ENCODE measurements at places on chromosomes 16 and 17.

DNA sequence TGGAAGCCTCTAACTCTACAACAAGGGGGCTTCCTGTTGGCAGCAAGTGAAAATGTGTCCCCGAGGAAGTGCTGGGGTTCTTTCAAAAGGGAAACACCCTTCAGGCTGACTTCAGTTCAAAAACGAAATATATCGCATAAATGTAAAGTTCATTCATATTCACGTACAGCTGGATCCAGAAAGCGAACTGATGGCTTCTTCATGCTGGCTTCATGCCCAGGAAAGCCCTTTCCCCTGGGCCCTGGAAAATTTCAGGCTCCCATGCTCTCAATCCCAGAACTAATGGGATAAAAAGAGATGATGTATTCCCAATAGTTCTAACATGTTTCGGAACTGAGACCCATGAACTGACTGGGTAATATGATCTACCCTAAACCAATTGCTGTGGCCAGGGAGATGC lies 104.7 kb upstream of the CDH13 start:
- no peak for DNase-seq

DNA sequence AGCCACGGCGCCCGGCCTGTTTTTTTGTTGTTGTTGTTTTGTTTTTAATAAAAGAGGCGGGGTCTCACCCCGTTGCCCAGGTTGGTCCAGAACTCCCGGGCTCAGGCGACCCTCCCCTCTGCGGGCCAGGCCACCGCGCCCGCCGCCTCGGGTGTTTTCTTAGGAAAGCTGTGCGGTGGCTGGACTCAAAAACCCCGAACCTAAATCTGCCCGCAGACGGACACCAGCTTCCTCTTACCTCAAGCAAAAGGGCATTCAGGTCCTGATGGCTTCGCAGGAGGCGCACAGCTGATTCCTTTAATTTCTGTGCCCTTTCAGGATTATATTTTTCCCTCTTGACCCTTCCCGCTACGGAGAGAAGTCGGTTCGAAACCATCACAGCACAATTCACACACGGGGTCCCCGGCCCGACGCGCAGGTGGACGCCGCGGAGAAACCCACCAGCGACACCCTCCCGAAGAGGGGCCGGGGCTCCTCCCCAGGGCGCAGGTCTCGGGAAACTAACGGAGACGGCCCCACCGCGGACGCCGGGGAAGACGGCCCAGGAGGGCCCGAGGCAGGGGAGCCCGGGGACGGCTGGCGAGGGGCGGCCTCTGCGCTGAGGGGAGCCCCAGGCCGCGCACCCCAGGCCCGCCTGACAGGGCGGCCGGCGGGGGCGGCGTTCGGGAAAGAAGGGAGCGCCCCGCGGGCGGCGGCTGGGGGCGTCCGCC lies 653 bp downstream of the FANCA start:
- DNase-seq, result no peak

DNA sequence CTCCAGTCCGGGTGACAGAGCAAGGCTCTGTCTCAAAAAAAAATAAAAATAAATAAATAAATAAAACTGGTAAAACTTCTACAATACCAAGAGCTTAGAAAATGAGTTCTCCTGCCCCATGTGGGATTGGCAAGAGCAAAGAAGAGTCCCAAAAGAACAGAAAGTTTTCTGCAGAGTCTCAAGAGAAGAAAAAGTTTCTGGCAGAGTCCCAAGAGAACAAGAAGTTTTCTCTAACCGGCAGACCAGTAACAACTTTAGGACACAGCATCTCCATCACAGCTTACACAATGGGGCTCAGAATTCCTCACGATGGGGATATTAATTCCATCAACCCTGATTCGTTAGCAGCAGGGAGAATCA lies 1.1 kb downstream of the SLC39A11 start:
- DNase-seq, result no peak

DNA sequence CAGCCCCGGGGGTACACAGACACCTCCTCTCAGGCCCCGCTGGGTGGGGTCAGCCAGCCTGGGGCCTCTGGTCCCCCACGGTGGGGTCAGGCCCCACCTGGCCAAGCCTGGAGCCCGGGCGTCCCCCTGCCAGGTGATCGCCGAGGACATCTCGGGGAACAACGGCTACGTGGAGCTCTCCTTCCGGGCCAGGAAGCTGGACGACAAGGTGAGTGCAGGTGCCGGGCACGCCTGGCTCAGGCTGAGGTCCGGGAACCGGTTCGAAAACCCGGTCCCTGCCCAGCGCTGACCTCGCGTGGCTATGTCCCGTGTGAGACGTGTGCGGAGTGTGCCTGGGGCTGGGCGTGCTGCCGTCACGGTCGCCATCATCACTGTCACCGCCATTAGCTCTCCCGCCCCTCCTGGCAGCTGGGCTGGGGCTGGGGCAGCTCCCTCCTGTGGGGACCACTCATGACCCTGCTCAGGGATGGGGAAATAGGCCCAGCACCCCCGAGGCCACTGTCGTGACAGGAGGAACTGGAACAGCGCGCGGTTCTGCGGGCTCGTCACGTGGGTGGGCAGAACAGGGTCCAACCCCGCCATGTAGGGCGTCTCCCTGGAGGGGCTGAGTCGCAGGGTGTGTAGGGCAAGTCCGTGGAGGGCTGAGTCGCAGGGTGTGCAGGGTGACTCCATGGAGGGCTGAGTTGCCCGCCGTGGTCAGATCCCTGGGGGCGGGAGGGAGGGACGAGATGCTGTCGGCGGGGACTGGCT lies 8.5 kb downstream of the CPNE7 start:
- DNase-seq, result no peak

GRCh38 chr17:82324566-82325285 lies 7.3 kb upstream of the CD7 start:
- no peak for DNase-seq

DNA sequence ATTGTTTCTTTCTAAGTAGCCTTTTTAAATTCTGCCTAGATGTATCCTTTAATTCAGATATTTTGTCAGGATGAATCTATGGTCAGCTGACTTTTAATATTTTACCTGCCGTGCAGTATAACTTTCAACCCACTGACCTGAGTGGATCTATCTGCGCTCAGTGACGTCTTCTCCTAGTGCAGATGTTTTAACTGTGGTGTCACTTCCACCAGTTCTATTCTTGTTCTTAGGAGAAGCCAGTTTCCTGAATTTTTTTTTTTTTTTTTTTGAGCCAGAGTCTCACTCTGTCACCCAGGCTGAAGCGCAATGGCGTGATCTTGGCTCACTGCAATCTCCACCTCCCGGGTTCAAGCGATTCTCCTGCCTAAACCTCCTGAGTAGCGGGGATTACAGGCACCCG lies 5.0 kb upstream of the TM4SF5 start:
- DNase-seq, result no peak

DNA sequence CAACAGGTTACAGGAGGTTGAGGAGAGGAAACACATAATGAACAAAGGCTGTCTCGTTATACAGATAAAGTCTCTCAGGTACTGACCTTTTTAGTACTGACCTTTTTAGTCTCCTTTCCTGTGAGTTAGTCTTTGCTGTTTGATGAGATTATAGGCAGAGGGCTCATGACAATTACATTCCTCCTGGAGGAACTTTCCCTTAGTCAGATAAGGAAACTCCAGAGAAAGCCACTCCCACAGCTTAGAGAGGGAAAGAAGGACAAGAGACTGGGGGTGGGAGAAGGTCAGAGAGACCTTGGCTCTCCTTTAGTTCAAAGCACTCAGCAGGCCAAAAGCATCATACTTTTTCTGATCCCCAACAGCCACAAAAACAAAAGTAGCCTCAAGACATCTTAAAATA lies 15.3 kb upstream of the PSMD7 start:
- DNase-seq, result no peak

GRCh38 chr17:55642741-55643140 lies 79.9 kb downstream of the TMEM100 start:
- no peak for DNase-seq

DNA sequence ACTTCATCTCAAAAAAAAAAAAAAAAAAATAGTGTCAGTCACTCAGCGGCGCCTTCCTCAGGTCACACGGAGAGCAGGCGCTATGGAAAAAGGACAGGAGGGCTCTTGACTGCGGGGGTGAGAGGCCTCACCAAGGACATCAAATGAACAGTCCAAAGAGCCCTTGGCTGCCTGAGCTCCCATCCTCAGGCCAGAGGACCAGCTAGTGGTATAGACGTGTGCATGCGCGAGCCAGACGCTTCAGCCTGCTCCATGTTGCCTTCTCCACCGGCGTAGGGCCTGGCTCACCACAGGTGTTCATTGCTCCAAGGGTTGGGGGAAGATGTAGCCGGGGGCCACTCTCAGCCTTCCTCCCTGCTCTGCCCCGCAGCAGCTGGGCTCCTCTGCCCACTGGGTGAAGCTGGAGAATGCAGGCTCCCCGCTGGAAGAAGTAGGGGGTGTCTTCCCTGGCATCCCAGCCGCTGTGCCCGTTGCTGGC lies 65.8 kb upstream of the PLCG2 start:
- no peak for DNase-seq

DNA sequence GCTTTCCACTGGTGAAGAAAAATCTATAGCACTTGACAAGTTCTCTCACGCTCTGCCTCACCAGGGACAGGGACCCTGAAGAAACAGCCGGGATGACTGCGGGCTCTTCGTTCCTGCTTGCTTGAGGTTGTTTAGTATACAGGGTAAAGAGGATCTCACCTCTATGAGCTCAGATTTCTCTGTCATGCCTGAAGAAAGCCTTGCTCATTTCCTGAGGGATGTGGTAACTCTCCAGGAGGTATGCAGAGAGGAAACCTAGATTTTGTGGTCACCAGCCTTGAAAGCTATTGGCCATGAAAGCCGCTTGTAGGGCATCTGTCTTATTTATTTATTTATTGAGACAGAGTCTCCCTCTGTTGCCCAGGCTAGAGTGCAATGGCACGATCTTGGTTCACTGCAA lies 23.2 kb downstream of the USP43 start:
- no peak for DNase-seq

DNA sequence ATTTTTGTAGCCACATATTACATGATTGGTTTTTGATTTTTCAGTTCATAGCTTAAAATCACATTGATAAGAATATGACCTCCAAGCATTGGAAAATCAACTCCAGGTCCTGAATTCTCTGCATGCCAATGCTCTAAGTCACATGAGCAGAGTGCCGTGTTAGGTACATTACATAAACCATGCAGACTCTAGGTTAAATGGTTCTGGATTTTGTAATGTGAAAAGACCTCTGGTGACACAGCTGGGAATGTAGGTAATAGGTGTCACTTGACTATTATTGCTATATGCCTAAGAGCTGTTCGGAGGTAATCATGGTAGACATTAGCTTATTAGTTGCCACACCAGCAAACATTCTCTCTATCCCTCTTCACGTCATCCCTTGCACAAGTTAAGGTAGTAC lies 231.1 kb upstream of the SALL1 start:
- DNase-seq, result no peak

GRCh38 chr17:19308398-19308797 lies 54.1 kb downstream of the B9D1 start:
- DNase-seq, result no peak

- no peak for DNase-seq
Observed at GRCh38 chr17:28072936-28073533, 30.6 kb downstream of the NLK start.

DNA sequence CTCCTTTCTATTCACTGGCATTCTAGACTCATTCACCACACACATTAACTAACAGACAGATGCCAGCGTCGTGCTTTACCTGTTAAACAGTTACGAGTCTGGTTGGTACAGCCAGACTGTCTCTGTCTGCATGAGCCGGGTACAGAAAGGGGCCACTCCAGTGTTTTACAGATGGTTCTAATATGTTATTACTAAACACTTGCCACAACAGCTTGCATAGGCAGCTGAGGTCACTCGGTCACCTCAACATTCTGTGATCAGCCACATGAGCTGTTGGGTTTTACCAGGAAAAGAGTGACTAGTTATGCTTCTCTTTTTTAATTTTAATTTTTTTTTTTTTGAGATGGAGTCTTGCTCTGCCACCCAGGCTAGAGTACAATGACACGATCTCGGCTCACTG lies 25.2 kb downstream of the CD300A start:
- DNase-seq, result no peak

GRCh38 chr17:72525225-72526015 lies 404.6 kb downstream of the SOX9 start:
- no peak for DNase-seq

DNA sequence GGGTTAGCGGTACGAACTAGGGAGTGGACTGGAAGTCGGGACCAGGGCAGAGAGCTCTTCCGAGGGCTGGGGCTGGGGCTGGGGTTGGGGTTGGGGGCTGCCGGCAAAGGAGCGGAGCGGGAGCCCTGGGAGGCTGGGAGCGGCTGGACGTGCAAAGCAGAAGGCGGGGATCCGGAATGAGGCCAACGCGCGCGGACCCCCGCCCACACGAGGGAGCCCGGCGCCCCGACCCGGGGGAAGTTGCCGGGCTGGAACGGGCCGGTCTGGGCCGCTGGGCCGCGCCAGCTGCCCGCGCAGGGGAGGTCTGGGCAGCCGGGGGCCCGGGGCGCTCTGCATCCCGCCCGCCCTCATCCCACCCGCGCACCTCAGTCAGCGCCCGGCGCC lies 323 bp downstream of the ST3GAL2 start:
- no peak for DNase-seq

Measured in NCI-H774 (cell line).